ENCODE measurements at places on chromosomes 16 and 17.

GRCh38 chr17:80337195-80337895 lies 76.7 kb downstream of the RNF213 start:
- no peak for DNase-seq

DNA sequence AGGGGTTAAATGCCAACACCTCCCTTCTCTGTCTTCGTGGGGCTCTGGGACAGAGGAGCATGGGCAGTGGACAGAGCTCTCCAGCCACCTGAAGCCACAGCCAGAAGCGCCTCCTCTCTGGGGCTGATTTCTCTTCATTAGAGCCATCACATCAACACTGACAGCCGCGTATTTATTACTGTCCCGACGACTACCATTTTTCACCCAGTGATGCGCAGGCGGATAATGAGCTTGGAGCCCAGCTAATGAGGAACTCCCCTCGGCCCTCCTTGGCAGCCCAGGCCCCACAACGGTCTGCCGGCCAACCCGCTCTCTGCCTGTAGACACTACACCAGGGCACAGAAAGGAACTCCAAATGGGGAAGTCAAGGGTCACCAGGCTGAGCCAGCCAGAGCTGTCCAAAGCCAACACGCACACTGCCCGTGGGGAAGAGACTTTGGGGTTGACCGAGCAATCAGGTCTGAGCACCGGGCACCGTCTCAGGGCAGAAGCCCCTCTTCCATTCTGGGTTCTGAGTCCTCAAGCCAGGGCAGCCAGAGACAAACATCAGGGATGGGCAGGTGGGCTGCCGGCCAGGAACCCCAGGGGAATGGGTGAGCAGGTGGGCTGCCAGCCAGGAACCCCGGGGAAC lies 13.2 kb downstream of the SDK2 start:
- DNase-seq: no peak

- no peak for DNase-seq
Measured at GRCh38 chr16:10694830-10695229, at the start of gene TEKT5. TEKT5 (minus strand) TSS chr16:10694930; CDS start chr16:10694873, 57 bp downstream.

DNA sequence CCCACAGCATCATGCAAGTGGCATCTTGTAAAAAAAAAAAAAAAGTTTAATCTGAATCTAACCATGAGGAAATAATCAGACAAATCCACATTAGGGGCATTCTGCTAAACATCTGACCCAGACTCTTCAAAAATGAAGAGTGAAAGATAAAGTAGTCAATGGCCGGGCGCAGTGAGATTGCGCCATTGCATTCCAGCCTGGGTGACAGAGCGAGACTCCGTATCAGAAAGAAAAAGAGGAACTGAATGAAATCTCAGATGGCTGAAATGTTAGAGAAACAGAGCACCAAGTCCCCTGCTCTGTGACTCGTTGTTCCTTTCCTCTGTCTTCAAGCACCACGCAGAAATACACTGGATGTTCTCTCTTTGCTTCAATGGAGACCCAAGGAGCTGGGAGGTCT lies 12.7 kb upstream of the RNF135 start:
- DNase-seq: no peak

DNA sequence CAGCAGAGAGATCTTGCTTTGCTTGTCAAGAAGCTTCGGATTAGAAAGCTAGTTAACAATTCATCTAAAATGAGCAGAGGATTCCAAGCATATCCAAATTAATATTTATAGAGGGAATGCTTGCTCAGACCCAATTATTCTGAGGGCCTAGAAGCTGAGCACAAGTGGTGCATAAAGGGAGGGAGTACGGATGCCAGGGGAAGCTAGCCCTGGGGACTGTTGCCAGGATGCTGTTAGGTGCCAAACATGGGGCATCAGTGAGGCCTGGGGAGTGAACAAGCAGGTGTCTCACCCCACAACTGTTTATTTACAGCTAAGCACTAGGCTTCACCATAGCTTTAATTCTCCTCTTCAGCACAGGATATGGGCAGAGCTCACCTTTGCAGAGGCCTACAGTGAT lies 684.1 kb upstream of the C16orf82 start:
- DNase-seq: no peak

Measured in mucosa of descending colon (tissue), 3 donors.